ENCODE measurements at places on chromosomes 16 and 17. TPM values are rescaled to one million over a fixed set of nuclear protein-coding genes. Genes with fewer than 3 reads are reported as not detected.
A peak's percentile ranks its signal among the peaks of the same experiment; 100 is the strongest.

The WFIKKN2 gene
- total RNA-seq = 0.16 TPM

The AATK gene
- 6.1 TPM for total RNA-seq

The MTHFSD gene
- 10.7 TPM for total RNA-seq

DNA sequence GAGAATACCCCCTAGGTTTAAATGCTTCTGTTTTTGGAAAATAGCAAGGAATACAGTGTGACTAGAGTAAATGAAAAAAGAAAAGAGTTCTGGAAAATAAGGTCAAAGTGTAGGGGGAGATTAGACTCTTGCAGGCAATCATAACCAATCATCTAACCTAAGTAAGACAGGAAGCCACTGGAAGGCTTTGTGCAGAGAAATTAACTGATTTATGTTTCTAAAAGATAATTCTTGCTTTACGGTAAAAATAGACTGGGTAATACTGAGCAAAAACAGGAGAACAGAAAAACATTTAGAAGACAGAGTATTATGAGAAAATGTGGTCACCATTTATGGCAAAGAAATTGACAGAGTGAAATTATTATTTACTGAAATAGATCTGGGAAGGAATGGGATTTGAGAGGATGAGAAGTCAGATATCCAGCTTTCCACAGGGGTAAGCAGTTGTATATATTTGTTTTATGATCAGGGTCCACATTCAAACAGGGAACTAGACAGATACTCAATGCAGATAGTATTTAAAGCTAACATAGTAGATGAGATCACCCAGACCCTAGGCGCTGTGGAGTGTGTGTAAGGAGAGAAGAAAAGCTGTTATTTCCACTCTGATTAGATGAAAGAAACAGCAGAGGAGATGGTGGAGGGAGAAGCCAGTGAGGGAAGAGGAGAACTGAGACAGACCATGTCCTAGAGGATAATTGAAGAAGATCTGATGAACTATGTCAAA lies 1225.3 kb downstream of the CDH11 start:
- no peaks in the 10 kb centered on the region for H3K36me3 ChIP-seq
- no peaks in the 10 kb centered on the region for H3K4me1 ChIP-seq
- no peak for DNase-seq

DNA sequence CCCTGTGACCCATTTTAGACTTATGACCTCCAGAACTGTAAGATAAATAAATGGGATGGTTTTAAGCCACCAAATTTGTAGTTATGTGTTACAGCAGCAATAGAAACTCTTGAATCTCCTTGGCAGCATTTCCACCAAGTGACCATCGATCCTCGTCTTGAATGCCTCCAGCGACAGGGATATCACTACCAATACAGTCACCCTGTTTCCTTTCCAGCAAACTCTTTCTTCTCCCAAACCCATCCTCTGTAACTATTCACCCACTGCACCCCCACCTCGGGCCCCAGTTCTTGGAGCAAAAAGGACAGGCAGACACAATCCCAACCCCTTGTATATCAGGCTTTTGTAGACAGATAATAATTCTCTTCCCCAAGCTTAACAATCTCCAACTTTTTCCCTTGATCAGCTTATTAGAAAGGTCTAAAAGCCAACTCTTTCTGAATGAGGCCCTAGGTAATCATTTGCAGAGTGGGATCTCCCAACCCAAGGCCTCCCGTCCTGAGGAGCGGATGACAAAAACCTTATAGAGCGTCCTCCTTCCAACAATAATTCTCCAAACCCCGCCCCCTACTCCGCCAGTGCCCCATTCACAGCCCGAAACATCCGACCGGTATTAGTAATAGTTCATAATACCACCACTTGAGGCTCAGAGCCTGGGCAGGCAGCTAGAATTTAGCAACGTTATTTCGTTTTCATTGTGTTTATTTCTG lies 14.7 kb upstream of the PLLP start:
- H3K4me1 ChIP-seq = peaks cover 18% of the 10 kb centered on the region
- H3K4me3 ChIP-seq = peak overlapping the region; percentile 41
- no peaks in the 10 kb centered on the region for H3K36me3 ChIP-seq
- peak; percentile 40 for DNase-seq
- no peaks in the 10 kb centered on the region for H3K27me3 ChIP-seq

DNA sequence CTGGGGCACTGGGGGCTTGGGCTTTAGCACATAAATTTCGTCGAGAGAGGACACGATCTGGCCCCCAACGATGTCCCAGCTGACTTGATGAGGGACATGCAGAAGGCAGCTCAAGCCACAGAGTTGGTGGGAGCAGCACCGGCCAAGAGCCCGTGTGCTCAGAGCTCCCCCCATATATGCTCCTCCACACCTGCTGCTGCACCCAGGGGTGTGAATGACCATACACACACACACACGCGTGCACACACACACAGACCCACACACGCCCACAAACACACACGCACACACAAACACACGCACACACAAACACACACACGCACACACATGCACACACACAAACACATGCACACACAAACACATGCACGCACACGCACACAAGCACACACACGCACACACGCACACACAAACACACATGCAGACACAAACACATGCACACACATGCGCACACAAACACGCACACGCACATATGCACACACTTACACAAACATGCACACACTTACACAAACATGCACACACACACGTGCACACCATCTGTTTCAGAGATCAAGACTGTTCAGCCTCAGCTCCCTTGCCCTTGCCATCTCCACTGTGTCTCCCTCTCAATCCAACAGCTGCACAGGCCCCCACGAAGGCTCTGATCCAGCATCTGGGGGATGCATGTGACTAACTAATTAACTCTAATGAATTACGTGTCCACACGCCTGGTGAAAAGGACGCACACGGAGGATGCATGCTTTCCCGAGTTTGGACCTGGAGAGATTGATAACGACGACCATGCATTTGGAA lies 85.6 kb upstream of the TNRC6C start:
- DNase-seq = no peak
- H3K4me1 ChIP-seq = no peaks in the 10 kb centered on the region
- H3K27me3 ChIP-seq = no peaks in the 10 kb centered on the region
- no peaks in the 10 kb centered on the region for H3K36me3 ChIP-seq
- H3K4me3 ChIP-seq = no peak overlapping the region

The KIAA0753 gene
- total RNA-seq = 14.3 TPM

- H3K36me3 ChIP-seq = no peaks in the 10 kb centered on the region
- no peak overlapping the region for H3K4me3 ChIP-seq
- no peak for DNase-seq
- H3K27ac ChIP-seq = no peak overlapping the region
- H3K27me3 ChIP-seq = peaks cover 4% of the 10 kb centered on the region
- peaks cover 13% of the 10 kb centered on the region for H3K4me1 ChIP-seq
Observed at GRCh38 chr17:81492706-81493105, 19.9 kb downstream of the ACTG1 start.

The SLC16A11 gene
- not detected for total RNA-seq

DNA sequence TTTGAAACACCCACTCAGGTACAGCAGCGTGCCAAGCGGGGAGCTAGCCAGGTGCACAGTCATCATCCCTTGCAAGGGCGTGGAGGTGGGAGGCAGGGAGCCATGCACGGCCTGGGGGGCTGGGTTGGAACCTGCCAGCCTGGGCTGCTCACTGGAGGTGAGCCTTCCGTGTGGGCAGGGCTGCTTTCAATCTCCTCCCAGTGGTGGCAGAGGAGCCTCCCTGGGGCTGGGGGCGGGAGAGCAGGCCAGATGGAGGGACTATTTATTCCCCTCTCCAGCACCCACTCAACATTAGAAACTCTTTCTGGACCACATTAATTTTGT lies 90.3 kb downstream of the KATNIP start:
- no peak for DNase-seq
- no peak overlapping the region for H3K4me3 ChIP-seq
- no peaks in the 10 kb centered on the region for H3K36me3 ChIP-seq
- H3K27ac ChIP-seq = no peak overlapping the region
- no peaks in the 10 kb centered on the region for H3K27me3 ChIP-seq

DNA sequence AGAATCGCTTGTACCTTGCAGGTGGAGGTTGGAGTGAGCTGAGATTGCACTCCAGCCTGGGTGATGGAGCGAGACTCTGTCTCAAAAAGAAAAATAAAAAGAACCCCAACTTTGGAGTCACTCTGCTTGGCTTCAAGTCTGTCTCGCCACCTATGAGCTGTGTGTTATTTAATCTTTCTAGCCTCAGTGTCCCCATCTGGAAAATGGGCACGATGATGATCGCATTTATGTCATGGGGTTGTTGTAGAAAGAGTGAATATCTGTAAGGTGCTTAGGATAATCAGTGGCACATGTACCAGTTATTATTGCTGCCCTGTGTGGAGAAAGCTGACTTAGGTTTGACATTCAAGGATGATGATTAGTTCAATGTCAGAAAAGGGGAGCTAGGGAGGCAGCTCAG lies 319.4 kb downstream of the XYLT1 start:
- H3K4me1 ChIP-seq = no peaks in the 10 kb centered on the region
- no peak overlapping the region for H3K4me3 ChIP-seq

Data from sigmoid colon (tissue), 7 donors.